ENCODE measurements at places on chromosomes 3 and 15.

DNA sequence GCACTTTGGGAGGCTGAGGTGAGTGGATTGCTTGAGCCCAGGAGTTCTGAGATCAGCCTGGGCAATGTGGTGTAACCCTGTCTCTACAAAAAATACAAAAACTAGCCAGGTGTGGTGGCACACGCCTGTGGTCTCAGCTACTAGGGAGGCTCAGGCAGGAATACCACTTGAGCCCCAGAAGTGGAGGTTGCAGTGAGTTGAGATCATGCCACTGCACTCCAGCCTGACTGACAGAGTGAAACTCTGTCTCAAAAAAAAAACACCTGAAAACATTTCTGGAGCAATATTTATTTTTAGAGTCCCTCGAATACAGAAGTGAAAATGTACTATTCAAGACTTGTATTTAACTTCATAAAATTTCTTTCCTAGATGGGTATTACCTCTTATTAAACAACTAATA lies 4.6 kb downstream of the SPCS1 start:
- DNase-seq: no peak

DNA sequence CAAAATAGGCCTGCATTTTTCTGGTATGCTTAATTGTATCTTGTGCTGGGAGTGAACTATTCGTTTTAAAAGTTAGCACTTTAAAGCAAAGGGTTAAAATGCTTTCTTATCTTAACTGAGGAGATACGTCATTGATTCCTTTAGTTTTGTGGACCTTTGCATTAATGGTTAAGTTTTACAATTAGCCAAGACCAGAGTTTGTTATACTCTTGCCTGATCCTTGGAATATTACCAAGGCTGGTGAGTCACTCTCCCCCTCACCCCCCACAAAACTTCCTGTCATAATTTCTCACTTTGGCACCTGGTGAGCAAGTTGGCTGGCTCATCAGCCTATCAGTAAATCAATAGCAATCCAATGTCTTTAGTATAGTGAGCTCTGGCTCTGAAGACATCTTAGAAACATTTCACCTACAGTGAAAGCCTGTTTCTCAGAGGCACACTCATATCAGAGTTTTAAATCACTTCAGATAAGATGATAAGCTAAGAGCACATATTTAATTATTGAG lies 26.7 kb downstream of the SLC2A2 start:
- DNase-seq: no peak

DNA sequence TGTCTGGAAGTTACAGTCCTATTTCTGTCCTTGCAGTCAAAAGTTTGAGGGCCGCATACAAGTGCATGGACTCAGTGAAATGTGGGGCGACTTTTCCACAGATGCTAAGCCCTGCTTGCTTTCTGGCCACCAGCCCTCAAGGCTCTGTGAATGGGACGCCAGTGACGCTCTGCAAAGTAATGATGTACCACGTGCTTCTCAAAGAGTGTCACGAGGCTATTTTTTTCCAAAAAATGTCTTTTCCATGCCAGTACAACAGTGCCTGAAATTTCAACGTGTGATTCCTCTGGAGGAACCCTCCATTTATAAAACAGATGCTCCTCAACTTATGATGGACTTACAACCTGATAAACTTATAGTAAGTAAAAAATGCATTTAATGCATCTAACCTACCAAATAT lies 281.8 kb upstream of the CRBN start:
- DNase-seq: no peak

- DNase-seq: no peak
Measured at GRCh38 chr15:62726461-62726860, 316.1 kb upstream of the TPM1 start.

- no peak for DNase-seq
Measured at GRCh38 chr3:143604402-143605185, 243.7 kb downstream of the SLC9A9 start.

GRCh38 chr3:155991212-155991611 lies 120.8 kb downstream of the GMPS start:
- no peak for DNase-seq

DNA sequence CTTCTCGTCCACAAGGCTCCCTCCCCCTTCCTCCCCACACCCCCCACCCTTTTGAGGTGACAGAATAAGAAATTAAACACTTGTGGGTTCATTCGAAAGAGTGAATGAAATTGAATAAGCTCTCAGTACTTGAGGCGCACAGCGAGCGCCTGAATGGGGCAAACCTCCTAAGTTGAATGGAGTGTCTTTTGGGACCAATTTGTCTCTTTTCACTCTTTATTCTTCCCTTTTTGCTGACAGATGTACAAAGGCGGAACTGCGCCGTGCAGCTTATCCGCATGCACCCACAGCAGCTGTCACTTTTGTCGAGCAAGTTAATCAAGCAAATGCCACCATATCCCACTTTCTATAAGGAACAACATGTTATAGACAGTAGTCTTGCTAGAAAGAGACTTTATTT lies 47.9 kb upstream of the FEZF2 start:
- DNase-seq: no peak

DNA sequence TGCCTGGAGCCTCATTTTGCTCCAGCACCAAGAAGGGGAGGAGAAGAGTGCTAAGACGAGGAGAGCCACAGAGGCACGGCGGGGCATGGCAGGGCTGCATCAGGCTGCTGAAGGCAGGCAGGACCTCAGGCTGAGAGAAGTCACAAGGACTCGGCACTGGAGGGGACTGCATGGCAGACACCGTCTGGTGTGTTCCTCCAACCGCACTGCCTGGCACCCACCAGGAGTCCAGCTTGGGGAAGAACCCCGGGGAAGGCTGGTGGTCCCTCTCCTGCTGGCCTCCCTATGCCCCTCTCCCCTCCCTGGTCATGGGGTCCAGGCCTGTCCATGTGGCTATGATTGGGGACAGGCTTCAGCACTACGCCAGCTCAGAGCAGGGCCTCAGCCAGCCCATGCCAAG lies 153.2 kb upstream of the MEF2A start:
- no peak for DNase-seq

DNA sequence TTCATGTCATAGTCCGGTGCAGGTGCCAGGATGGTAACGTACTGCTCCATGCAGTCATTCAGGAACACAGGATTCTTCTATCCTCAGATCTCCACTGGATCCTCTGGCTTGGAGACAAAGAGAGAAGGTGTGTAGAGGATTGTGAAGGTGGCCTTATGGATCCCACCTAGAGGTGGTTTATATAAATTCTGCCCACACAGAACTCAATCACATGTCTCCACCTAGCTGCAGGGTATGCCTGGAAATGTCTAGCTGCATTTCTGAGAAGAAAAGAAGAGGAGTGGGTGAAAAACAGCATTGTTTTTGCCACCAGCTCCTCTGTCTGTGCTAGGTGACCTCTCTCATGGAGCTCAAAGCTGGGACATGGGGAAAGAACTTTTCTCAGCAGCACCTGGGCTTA lies 478.7 kb downstream of the PDCD6IP start:
- DNase-seq: no peak

DNA sequence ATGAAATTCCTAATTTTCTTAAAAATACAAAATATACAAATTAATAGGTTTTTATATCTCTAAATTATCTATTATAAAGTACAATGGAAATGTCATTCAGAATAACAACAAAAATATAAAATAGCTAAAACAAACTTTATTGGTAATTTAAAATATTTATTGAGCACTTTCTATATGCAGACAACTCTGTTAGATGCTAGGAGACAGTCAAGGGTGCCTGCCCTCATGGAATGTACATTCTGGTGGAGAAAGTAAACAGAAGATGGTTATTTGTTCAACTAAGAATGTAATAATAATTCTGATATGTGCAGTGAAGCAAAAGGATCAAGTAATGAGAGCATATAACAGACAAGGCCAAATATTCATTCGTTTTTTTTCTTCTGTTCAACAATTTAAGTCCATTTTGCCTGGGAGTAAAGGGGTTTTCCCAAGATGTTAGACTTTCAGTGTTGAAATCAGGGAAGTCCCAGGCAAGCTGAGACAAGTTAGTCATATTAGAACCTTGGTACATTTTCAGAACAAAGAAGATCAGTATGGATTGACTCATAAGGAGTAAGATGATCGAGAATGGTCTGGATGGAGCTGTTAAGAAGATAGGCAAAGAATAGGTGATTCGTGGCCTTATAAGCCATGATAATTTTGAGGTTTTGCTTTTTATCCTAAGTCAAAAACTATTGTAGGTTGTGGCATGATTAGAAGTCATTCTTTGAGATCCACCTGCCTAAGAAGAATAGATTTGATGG lies 150.2 kb upstream of the MLF1 start:
- no peak for DNase-seq

- no peak for DNase-seq
Measured at GRCh38 chr3:4478261-4478660, 11.2 kb upstream of the SUMF1 start.

DNA sequence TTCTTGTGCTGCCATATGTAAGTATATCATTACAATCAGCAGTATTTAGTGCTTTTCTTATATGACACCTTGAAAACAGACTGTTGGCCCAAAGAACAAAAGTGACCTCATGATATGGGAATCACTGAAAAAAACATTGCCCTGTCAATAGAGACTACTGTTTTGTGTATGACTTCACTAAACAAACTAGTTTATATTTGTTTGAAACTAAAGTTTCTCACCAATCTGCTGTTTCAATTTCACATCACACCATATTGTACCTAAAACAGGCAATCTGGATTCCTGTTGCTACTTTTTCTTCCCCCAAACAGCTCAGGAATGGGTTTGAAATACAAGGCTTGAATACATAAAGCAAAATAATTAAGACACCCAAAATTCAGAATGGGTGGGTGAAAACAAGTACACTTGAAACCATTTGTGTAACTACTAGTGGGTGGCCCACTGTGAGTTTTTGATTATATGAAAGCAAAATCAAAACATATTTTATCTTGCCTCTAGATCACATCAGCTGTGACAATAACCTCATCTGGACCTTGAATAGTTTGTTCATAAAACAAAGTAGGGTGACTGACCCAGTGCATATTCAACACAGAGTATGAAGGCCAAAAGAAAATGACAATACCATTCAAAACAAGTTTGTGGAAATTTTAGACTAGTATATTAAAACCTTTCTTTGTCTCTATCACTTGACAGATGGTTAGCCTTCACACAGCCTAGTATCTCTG lies 5.9 kb downstream of the ZBTB20 start:
- no peak for DNase-seq

- no peak for DNase-seq
Measured at GRCh38 chr3:39025222-39025970, 26.3 kb downstream of the SCN11A start.

DNA sequence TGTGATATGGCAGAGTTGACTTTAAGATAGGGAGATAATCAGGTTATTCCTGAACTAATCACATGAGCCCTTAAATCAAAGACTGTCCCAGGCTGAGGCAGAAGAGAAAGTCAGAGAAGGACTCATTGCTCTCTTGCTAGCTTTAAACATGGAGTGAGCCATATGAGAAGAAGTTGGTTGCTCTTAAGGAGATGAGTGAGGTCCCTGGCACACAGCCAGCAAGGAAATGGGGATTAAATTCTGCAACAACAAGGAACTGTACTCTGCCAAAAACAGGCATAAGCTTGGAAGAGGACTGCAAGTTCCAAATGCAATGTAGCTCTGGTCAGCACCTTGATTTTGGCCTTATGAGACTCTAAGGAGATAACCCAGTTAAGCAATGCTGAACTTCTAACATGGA lies 457.0 kb downstream of the PLOD2 start:
- DNase-seq: no peak

- DNase-seq: no peak
Measured at GRCh38 chr3:196399485-196399945, 32.7 kb downstream of the UBXN7 start.

DNA sequence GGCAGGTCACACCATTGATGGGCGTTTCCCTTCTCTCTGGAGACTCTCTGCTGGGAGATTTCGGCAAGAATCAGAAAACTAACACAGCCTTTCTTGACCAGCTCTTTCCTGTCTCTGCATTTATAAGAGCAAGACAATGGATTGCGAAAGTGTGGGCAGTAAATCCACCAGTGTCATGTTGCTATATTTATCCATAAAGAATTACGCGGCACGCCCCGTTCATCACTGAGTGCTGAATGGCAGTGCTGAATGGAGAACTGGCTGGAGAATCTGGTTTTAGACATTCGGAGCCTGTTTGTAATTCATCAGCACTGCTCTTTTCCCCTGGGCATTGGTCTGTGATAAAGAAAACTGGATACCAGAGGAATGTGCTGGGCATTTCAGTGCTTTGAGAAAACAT lies 2.0 kb upstream of the CEMIP start:
- DNase-seq: peak; percentile 29

DNA sequence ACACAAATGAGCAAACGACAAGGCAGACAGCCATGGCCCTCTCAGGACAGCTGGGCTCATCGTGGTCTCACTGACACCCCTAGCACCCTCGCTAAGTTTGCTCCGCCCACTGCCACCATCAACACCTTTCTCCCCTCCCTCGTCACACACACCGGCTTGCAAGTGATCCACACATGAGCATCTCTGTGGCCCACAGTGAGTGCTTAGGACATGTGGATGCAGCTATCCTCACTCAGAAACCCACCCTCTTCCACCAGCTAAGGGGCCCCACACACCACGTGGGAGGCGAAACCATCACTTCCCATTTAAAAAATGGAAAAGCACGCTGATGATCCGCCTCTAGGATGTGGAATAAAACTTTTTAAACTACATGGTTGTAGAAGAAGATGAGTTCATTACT lies 105.6 kb downstream of the OCA2 start:
- DNase-seq: no peak

DNA sequence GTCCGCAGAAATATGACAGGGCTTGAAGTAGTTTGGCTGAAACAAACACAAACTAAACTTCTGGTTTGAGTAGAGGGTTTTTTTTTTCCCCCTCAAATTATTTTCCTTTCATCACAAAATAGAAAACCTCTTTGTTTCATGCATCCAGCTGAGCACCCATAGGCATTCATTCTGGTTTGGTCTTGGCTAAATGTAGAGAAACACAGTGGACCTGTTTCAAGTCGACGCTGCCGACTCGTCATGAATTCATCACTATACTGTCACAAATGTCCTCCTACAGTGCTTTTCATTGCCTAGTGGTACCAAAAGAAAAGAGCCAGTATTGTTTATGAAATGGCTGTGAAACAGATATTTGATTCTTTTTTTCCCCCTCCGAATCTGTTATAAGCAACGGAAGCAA lies 52.4 kb upstream of the GYG1 start:
- no peak for DNase-seq

DNA sequence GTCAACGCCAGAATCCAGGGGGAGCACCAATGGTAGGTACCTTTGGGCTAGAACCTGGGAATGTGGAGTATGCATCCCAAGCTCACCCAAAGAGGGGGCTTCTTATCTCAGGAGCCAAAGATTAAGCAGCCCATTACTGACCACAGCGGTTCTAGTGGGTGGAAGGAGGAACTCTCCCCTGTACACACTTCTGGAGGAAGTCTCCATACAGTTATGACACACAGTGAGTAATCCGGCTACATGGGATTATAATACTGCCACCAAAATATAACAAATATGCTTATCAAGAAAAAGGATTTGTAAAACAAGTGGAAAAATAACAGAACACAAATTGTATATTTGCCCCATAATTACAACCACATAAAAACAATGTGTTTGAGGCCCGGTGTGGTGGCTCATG lies 8.4 kb downstream of the MYO1E start:
- no peak for DNase-seq

- DNase-seq: no peak
Measured at GRCh38 chr15:32967521-32967920, 227.0 kb downstream of the FMN1 start.

Data from smooth muscle cell of the brain vasculature (primary cell).